Hematopoietic multipotent progenitor cell treated with erythropoietin and hydrocortisone succinate and interleukin-3 and kit ligand, for 17 days (in vitro differentiated cells): ENCODE measurements at places on chromosomes 3 and 15.

- DNase-seq, result no peak
Observed at GRCh38 chr3:195717852-195718476, 2.8 kb upstream of the MUC20 start.

GRCh38 chr3:6492306-6492705, 368.6 kb upstream of the GRM7 start:
- no peak for DNase-seq

- peak; percentile 67 for DNase-seq
Observed at GRCh38 chr3:184227481-184227935, 1.9 kb upstream of the VWA5B2 start.

DNA sequence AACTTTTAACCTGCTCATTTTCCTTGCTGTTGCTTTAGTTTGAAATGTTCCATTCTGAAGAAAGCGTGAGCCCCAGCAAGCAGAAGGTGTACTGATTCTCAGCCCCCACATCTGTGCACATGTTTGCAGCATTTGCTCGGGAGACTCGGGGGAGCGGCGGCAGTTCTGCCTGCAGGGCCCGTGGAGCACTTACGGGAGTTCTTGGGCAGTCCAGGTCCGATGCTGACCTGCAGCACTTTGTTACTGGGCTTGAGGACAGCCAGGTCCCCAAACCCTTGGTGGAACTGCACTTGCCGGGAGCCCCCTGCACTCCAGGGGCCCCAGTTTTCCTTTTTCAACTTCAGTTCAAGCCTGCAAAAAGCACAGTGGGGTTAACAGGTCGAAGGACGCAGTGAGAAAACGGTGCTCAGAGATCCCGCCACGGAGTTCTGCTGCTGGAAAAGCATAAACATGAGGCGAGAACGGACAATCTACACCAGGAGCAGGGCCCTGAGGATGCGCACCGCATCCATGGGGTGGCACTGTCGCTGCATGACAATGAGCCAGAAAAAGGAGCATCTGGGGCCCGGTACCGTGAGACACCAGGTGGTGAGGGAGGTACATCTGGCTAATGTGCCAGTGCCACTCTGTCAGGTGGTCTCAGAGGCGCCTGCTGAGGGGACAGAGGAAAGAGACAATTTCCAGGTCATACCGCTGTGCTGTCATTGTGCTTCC, 45.6 kb upstream of the LDHAL6B start:
- no peak for DNase-seq

DNA sequence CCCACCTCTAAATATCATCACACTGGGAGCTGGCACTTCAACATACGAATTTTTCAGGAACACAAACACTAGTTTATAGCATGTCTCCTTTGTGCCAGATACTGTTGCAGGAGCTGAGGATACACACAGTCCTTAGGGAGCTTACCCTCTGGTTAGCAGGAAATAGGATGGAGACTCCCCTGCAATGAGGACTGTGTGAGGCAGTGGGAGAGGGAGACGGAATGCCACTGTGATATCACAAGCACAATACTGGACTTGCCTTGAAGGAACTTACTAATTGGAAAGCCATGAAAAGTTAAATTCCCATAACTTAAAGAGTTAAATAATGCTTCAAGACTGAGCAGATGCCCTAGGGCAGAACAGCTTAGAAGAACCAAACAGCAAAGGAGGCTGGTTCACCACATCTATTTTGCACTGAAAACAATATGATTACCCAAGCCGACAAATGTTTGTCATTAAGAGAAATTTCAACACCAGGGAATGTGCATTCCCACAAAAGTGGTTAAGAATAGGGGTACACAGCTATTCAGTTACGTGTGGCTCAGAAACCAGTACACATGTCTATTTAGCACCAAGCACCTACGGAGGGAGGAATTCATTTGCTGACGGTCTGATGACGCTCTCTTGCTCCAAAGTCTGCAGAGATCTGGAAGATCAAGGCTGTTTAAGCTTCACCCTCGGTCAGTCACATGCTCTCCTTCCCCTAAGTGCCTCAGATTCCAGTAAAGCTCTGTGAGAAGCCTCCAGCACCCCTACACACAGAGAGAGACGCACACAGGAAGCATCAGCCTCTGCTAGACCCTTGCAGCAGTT, 5.2 kb downstream of the TBC1D2B start:
- DNase-seq, result no peak

DNA sequence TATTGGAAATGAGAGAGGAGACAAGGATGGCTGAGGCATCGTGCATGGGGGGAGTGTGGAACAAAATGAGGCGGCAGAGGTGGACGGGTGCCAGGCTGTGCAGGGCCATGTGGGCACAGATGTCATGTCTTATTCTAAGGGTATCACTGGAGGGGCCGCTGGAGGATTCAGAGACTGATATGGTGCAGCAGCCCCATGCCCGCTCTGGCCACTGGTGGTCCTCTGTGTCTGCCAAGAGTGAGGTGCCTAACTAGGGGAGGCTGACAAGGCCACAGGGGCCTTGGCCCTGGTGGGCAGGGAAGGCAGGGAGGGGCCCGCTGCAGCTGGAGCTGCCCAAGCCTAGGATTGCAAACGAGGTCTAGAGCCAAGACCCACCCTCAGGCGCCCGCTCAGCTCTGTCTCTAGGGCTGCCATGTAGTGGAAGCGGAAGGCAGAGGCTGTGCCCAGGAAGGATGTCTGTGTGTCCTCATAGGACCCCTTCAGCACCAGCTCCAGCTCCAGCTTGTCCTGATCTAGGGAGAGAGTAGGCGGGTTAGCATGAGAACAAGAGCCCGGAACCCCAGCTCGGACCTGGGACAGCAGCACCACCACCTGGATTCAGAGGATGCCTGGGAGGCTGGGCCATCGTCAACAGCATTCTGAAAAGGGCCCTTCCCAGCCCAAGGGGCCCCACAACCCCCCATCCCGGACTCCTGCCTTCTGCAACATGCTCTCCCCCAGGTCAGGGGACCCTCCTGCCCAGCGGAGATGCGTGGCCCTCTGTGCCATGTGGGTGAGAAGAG, 11.3 kb downstream of the PLA2G4D start:
- no peak for DNase-seq

DNA sequence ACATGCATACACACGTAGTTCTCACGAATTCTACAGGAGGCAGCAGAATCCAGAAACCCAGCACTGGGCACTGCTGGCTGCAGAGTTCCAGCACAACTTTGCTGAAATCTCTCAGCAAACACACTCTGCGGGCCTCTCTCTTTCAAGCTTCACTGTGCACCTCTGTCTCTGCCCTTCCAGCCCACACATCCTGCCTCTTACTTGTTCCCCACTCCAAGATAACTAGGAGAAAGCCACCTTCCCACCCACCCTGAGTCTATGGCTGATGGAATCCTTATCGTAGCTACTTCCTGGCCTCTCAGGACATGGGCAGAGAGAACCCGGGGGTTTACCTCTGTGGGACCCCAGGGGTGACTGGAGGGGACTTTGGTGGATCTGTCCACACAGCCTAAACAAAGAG, 11.9 kb downstream of the ANP32A start:
- DNase-seq, result no peak

DNA sequence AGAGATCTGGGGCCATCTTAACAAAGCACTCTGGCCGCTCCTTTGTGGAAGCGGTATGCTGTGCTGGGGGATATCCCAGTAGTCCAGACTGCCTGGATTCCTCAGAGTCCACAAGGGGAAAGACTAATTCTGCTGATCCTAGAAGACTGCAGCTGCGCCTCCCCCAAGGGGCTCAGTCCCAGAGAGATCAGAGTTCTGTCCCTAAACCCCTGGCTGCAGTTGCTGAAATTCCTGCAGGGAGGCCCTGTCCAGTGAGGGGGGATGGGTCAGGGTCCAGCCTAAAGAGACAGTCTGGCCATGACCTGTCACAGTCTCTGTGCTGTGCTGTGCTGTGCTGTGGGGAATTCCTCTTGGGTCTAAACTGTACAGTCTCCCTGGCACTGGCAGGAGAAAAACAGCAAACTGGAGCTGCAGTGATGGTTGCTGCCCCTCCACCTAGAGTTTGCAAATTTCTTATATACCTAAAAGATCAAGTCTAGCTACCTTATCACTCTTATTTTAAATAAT, 575.1 kb upstream of the UBE2E2 start:
- no peak for DNase-seq

- DNase-seq, result no peak
Observed at GRCh38 chr3:182814419-182815062, 21.2 kb downstream of the ATP11B start.

GRCh38 chr3:115822579-115822978, 199.3 kb downstream of the GAP43 start:
- no peak for DNase-seq

GRCh38 chr3:12902181-12902999, 61.0 kb upstream of the RPL32 start:
- DNase-seq, result no peak

DNA sequence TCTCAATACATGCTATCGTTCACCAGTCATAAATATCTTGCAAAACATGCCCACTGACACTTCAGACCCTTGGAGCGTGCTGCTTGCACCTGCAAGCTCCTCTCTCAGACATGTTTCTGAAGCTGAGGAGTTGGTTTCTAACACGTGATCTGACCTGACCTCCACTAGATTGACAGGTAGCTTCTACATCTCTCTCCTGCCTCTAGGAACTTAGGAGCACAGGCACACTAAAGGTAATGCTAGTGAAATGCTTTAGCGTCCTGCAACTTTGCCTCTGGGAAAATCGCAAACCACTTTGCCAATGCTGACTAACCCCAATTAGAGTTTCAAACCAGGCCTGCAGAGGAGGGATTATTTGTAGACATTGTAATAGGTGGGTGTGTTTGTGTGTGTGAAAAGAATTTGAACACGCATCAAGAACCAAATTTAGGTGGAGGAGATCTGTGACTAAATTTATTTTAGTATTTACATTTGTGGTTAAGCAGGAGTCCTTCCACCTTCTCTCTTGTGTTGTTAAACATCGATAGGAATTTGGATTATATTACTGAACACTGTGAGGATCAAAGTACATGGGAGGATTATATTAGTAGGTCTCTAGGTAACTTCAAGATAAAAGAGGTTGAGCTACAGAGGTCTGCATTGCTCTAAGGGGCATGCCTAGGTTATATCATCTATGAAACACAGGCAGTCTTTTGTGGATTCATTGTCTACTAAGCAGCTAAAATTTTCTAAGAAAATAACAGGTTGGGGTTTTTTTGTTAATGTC, 86.7 kb upstream of the ZBED2 start:
- no peak for DNase-seq

DNA sequence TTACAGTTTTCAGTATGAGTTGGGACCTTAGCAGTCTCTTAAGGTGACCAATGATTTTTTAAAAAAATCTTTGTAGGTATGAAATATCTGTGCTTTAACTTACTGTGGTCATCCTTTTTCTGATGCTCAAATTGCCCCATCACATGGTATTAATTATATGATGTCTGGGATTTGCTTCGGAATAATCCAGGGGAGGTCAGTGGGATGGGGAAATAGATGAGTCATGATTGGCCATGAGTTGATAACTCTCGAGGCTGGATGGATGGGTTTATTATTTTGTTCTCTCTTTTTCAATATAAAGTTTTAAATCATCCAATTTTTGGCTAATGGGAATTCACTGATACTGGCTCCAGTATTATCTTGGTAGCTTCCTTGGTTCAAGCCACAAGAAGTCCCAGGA, 370.3 kb upstream of the TPM1 start:
- DNase-seq, result no peak

DNA sequence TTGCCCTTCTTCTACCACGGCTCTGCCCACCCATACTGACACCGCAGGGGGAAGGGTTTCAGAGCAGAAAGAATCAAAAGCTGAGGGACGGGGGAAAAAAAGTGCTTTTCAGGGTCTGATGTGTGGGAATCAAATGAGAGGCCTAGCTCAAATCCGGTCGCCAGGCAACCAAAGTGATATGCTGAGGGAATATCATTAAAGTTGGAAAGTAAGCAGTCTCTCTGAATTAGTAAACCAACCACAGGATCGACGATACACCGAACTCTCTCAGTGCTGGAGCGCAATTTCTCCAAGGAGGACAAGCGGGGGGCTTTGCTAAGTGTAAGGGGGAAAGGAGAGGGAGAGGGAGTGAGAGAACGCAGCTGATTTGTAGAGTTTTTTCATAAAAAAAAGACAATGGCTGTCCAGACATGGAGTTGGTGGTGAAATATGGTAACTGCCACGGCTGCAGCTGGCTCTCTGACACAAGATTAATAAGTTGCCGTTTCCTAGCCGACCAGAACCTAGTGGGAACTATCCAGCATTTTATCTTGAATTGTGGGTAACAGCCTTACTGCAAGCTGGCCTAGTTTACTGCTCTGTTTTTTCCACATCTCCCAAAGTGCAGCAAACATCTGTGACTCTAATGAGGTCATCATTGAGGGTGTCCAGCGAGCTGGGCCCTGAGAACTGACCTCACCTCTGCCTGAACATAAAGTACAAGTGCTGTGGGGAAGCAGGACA, 530.2 kb downstream of the SOX2 start:
- no peak for DNase-seq

GRCh38 chr3:133424937-133425869, 25.3 kb downstream of the BFSP2 start:
- no peak for DNase-seq

- no peak for DNase-seq
Observed at GRCh38 chr3:23035927-23036640, 167.0 kb upstream of the UBE2E2 start.

GRCh38 chr15:43541785-43542184, 24.4 kb downstream of the MAP1A start:
- no peak for DNase-seq

DNA sequence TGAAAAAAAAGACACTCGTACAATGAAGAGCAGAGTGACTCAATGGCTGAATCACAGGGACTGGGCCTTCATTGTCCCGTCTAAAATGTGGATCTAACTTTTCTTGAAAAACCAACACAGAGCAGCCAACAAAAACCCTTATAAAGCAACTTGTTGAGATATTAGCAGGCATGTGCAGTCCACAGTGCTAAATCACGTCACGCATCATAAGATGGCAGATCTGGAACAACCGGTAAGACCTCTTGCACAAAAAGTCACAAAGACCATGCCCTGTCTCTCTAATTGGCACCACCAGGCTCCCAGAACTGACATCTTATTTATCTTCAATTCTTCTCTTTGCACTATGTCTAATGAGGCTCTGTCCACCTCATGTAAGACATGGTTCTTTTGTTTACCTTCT, 177.0 kb downstream of the MAGI1 start:
- DNase-seq, result no peak

DNA sequence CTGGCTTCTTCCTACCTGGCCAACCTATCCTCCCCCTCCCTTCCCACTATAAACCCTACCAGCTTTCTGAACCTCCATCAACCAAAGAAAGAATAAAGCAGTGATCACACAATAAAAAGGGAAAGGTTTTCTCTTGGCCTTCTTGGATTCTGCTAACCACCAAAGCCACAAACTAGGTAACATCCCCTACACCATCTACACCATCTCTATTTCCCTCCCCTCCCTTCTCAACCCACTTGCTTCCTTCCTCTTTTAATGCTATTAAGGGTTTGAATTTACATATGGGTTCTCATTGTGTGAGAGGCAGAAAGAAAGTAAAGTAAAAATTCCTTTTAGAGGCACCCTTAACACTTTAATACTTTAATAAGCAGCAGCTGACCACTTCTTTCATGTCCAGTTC, 25.8 kb upstream of the RSL24D1 start:
- no peak for DNase-seq

GRCh38 chr3:116263842-116264545, 181.3 kb downstream of the LSAMP start:
- no peak for DNase-seq
